Vagina (tissue), 2 donors: ENCODE measurements at places on chromosomes 6 and 20.

GRCh38 chr6:10478187-10479040 is 42.7 kb upstream of the GCNT2 start:
- DNase-seq: no peak

DNA sequence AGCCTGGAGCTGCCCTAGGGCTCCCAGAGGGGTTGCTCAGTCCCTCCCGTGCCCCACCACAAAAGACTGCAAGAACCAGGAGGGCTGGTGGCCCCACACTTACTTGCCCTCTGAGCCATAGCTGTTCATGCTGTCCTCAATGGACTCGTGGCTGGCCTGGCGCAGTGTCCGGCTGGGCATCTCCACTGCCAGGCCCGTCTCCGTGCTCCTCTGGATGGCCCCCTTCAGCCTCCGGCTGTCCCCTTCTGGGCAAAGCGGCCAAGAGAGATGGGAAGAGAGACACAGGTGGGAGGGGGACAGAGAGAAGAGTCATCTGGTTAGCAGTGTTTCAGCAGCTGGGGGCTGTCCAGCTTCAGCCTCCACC is 25.5 kb downstream of the KCNK15 start:
- no peak for DNase-seq

DNA sequence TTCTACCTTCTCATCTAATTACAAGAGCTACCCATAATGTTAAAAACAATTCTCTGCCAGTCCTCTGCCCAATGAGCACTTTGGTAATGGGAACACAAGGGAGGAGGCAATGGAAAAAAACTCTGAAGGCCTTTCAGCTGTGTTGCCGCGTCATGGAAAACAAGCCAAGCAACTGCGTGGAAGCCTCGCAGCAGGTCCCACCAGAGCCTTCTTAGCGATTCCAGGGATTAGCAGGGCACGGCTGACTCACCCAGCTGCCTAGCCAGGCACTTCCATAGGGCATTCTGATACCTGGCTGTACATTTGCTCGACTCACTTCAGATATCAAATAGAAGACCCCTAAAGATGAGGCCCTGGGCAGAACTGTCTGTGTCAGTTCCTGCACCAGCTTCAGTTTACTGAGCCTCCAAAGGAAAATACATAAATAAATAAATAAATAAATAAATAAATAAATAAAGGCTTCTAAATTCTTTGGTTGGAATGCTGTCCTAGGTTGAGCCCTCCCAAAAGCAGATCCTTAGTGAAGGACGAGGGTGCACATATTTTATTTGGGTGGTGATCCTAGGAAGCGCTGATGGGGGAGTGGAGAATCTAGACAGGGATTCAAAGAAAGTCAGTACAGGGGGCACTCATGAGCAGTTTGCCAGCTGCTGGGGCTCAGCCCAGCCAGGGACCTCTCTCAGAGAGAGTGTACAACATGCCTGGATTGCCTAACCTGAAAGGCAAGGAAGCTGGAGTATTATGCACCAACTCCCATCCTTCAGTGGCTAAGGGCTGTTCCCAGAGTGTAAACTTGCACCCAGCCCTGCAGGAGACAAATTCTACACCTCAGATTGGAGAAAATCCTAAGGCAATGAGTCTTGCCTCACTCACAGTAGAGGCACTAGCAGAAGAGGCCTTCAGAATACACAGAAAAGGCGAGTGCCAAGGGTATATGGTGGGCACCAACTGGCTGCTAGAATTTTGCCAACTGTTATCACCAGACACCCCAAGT is 18.2 kb downstream of the SNAP25 start:
- DNase-seq: no peak

- DNase-seq: no peak
These were observed 74.6 kb downstream of the PERP start for GRCh38 chr6:138032571-138032970.

GRCh38 chr6:5102267-5102970 is 17.3 kb downstream of the PPP1R3G start:
- no peak for DNase-seq

DNA sequence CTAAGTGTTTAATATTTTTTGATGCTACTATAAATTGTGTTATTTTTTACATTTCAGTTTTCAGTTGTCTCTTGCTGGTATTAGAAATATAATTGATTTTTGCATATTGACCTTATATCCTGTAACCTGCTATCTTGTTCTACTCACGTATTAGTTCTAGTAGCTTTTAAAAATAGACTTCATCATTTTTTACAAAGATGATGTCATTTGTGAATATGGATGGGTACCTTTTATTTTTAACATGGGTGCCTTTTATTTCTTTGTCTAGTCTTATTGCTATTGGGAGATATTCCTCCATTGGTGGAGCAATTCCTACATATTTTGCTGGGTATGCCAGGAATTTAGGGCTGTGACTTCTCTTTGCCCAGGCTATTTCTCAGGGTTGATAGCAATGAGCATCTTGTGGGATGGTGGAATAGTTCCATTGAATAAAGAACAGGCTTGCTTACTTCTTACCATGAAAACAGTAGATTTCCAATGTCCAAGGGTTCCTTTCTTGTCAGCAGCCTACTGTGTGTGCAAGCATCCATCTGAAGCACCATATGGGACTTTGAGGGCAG is 149.7 kb downstream of the CARMIL1 start:
- DNase-seq: no peak

DNA sequence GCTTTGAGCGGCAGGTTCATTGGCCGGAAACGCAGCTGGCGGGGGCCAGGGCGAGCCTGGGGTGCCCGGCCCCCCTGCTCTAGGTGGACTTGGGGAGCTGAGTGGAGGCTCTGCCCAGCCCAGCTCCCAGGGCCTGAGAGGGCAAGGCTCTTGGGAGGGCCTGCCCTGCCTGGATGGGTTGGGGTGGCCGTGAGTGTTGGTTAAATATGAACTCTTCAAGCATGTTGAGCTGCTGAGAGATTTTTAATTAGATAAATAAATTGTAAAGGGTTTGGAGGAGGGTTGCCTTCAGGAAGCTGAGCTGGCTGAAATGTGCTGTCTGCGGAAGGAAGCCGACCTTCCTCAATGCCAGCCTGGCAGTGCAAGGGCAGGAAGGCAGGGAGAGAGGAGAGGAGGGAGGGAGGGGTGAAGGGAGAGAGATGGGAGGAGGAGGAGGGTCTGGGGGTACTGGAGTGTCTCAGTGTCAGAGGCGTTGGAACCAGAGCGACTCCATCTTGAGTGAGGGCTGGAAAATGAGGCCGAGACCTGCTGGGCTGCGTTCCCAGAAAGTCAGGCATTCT is 39.4 kb upstream of the PMEPA1 start:
- no peak for DNase-seq

DNA sequence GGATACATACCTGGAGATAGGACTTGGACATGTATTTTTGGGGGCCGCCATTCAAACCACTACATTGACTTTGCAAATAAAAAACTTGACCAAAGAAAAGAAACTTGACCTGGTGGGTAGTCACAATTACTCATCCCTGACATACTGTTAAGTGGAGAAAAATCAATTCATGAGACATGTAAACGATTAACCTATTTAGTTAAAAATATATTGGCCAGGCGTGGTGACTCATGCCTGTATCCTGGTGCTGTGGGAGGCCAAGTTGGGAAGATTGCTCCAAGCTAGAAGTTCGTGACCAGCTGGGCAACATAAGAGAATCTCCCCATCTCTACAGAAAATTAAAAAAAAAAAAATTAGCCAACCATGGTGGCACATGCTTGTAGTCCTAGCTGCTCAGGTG is 2.5 kb upstream of the SRSF12 start:
- DNase-seq: no peak

DNA sequence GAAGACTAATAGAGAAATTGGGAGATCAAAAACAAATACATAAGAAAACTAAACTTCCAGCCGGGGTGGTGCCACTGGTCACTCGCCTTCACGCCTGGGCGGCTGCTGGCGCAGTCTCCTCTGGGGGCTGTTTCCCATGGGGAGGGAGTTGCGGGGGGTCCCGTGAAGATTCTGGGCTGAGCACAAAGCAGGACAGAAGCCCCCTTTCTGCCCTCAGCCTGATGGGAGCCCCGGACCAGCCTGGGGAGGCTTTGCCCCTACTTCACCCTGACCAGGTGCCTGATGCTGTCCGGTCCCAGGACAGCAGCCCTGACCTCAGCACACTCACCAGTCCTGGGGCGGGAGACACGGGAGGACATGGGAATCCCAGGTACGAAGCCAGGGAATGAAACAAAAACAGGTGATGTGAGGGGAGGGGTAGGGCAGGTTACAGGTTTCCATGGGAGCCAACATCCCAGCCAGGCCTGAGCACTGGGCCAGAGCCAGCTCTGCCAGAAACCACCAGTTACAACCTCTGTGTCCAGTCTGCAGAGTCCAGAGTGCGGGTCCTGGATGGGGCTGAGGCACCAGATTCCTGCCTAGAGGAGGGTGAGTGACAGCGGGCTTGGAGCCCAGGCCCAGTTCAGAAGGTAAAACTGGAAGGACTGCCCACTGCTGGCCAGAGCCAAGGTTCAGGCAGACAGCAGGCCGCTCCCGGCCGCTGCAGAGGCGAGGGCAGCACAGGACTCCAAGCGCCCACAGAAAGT is 326.4 kb downstream of the TAF4 start:
- no peak for DNase-seq

GRCh38 chr6:84093441-84094435 is 60.2 kb downstream of the MRAP2 start:
- no peak for DNase-seq

DNA sequence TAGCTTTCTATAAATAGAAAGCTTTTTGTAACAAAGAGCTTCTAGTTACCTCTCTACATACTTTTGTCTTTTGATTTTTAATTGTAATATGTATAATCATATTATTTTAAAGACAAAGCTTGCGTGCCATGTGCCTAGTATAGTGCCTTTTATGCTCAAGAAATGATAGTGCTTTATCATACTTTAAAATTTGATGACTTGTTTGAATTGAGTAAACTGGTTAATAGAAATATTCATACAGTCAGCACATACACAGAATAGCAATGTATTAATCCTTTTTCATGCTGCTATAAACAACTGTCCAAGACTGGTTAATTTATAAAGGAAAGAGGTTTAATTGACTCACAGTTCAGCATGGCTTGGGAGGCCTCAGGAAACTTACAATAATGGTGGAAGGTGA is 313.0 kb downstream of the FRK start:
- DNase-seq: no peak

DNA sequence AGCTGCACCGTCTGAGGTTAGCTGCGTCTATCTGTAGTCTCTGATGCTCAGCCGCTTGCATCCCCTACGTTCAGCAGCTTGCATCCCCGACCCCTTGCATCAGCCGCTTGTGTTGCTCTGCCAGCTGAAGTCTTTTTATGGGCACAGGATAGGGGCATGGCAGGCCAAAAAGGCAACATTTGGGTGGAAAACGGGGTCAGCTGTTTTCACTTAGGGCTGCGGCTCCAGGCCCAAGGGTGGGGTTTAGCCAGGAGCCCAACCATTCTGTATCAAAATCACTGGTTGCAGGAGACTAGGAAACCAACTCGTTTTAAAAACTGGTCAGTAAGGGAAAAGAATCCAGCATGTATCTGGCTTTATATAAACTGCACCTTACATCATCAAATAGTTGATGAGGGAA is 49.9 kb downstream of the FAM50B start:
- DNase-seq: no peak

DNA sequence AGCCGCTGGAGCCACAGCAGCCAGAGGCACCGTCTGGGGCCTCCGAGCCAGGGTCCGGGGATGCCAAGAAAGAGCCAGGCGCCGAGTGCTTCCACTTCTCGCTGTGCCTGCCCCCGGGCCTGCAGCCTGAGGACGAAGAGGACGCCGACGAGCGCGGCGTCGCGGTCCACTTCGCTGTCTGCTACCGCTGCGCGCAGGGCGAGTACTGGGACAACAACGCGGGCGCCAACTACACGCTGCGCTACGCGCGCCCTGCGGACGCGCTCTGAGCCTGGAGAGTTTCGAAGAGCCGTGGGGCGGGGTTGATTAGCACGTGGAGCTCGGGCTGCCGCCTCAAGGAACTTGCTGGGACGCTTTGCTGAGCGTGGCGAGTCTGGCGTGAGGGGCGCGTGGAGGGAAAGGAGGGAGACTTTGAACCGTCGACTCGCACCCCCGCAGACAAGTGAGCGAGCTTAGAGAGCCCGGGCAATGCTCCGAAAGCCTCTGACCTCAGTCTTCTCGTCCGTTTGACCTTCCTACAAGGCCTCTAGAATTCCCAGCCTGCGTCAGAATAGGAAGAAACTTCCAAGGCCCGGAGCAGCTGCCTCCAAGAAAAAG is 1.3 kb downstream of the PPP1R3G start:
- DNase-seq: peak; percentile 84

DNA sequence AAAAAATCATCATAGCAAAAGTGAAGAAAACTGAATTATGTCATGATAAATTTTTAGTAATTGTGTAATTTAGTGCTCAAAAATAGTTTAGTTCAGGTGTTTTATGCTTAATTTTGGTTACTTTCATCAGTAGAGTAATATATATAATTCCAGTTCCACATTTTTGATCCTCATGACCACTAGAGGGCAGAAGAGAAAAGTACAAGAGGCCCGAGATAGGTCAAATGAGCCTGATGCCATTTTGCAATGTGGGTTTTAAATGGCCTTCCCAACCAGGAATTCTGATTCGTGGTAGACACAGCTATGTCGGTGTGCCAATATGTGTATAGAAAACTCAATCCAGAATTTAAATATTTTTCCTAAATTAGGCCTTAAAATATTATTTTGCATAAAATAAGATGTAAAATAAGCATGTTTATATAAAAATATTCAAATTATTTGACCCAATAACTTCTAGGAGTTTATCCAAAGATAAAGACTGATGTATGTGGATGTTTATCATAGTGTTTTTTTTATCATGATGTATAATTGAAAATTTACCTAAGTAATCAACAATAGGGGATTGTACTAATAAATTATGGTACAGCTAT is 159.7 kb upstream of the RPS6KA2 start:
- DNase-seq: peak; percentile 47

GRCh38 chr20:32762754-32763201 is 593 bp downstream of the DNMT3B start:
- no peak for DNase-seq

- no peak for DNase-seq
These were observed 3.4 kb downstream of the LY86 start for GRCh38 chr6:6591778-6592465.

- DNase-seq: no peak
These were observed 749.9 kb downstream of the HACE1 start for GRCh38 chr6:104109806-104110205.
